Stimulated activated CD4-positive, alpha-beta T cell treated with anti-CD3 and anti-CD28 coated beads, Interleukin-12 subunit alpha, Interleukin-12 subunit beta, amount 100 ng/mL, for 24 hours (primary cell): ENCODE measurements at places on chromosomes 16 and 17.

DNA sequence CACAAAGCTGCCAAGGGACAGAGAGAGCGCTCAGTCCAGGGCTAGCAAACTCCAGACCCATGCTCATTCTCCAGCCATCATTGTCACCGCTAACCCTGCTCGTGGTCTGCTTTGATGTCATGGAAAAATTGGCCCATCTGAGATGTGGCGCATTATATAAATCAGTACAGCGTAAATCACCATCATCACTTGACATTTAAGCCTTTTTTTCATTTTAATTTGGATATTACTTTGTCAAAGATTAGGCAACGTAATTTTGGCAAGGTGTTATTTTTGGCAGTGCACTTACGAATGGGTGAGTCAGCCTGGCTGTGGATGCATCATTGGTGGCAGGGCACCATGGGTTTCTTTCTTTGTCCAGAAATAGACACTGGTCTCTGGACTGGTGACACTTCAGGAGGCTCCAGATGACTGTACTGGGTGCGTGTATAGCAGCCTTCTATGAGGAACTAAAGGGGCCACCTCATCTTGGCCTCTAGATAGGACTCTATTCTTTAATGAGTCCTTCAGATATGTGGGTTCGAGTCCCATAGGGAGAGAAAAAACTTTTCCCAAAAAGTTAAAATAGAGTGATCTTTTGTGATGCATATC, 166.3 kb downstream of the MSI2 start:
- no peak for DNase-seq

DNA sequence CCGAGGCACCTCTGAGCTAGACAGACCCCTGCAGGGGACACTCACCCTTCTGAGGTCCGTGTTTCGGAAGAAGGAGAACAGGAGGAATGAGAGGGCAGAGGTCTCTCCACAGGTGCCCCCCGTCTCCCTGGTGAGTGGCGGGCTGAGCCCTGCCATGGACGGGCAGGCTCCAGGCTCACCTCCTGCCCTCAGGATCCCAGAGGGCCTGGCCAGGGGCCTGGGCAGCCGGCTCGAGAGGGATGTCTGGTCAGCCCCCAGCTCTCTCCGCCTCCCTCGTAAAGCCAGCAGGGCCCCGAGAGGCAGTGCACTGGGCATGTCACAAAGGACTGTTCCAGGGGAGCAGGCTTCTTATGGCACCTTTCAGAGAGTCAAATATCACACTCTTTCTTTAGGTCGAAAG, 62.8 kb downstream of the DHRS7C start:
- DNase-seq: no peak

GRCh38 chr16:31480851-31481536, 1.9 kb upstream of the SLC5A2 start:
- no peak for DNase-seq

DNA sequence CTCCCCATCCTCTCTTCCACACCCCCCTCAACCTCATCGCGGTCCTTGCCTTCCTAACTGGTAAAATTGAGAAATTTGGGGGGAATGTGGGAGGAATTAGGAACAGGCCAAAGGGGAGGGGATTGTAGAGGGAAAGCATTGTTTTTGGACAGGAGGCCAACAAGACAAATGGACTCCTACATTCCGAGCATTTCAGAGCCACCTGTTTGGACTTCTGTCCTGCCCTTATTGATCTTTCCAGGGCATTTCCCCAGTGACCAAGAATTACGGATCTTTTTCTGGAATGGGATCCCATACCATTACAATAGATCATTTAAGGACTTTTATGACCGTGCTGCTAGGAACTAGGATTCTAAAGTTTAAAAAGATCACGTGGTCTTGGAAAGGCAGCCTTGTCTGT, 221.3 kb upstream of the ASIC2 start:
- no peak for DNase-seq

DNA sequence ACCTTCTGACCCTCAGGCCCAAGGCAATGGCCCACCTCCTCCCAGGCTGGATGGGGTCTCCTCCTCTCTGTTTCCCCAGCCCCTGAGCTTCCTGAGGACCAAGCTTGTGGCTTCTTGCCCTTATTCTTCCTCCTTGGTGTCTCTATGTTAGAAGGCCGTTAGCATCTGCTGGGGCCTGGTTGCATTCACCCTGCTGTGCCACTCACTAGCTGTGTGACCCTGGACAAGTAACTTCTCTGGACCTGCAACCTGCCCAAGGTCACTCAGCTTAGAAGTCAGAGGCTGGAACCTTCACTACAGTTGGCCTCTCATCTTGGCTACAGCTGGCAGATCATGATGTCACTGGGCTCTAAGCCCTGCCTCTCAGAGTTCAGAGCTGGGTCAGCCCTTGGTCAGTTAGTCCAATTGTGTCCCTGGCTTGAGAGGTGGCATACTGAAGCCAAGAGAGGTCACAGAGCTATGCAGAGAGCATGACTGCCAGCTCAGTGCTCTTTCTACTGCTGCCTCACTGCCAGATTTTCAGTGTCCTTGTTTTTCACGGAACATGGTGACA, 3.0 kb downstream of the MT2A start:
- no peak for DNase-seq
